ENCODE measurements at places on chromosomes 7 and 10. TPM values are rescaled to one million over a fixed set of nuclear protein-coding genes. Genes with fewer than 3 reads are reported as not detected.

CDK14 gene
- 26.8 TPM for total RNA-seq

DOCK1 gene
- 63.6 TPM for total RNA-seq

GRCh38 chr10:47247148-47248059, 52.6 kb upstream of the GDF10 start:
- no peak for DNase-seq

CPN1 gene
- not detected for total RNA-seq

HERPUD2 gene
- 44.1 TPM for total RNA-seq

GRCh38 chr7:29564496-29565223, 1.0 kb downstream of the PRR15 start:
- no peak for DNase-seq

GRCh38 chr10:54081950-54082349, 719.1 kb downstream of the PCDH15 start:
- DNase-seq, result no peak

DNA sequence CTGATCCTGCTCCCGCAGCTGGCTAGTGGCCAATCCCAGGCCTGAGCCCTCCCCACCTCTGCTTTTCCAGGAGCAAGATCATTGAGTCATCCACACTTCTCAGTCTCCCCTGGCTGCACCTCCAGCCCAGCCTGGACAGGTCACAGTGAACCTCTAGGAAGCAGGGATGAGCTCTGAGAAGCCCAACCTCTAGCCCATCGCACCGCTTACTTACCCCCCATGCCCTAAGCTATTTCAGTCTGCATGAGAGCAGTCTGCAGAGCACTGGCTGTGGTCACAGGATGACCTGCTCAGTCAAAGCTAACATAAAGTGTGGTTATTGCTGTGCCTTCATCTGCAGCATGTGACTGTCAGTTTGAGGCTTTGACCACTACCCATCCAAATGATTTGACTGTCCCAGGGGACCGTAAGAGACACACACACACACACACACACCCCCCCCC, 129.2 kb downstream of the SORBS1 start:
- DNase-seq, result no peak

PRPS1L1 gene
- total RNA-seq, result not detected

GRCh38 chr7:14085901-14086300, 96.4 kb upstream of the ETV1 start:
- DNase-seq, result no peak

DNA sequence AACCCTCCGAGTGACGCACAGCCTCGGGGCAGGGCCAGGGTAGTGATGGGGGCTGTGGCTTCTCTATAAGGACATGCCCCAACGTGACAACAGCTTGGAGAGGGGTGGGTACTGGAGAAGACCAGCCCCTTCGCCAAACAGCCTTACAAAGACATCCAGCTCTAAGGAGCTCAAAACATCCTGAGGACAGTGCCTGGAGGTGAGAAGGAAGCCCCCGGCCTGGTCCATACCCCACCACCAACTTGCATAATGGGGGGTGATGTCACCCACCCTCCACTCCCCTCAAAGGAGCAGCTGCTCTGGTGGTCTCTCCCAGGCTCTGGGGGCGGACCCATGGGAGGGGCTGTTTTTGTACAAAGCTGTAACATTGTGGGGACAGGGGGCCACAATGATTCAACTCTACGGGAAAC, 15.1 kb downstream of the PRSS2 start:
- DNase-seq, result no peak

GRCh38 chr10:119327096-119327745, 119.8 kb downstream of the GRK5 start:
- DNase-seq, result no peak

DNA sequence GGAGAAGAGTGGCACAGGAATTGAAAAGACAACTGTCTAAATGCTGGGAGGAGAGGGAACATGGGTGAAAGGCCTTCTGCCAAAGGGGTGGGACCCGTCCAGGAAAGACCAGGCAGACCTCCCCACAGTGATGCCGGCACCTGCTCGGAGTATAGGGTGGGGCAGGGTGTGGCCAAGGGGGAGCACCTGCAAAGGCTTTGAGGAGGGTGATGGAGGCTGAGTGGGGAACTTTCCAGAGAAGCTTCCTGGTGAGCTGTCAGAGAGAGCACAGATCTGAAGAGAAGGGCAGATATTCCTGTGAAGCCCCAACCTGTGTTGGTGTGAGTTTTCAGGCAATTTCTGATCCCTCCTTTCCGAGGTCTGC, 263.4 kb upstream of the GRB10 start:
- no peak for DNase-seq

OR9A2 gene
- 0.78 TPM for total RNA-seq

GRCh38 chr10:6507311-6507710, 72.8 kb downstream of the PRKCQ start:
- DNase-seq, result no peak

ADAM22 gene
- total RNA-seq, result 8.6 TPM

COBL gene
- total RNA-seq, result 18.1 TPM

DNA sequence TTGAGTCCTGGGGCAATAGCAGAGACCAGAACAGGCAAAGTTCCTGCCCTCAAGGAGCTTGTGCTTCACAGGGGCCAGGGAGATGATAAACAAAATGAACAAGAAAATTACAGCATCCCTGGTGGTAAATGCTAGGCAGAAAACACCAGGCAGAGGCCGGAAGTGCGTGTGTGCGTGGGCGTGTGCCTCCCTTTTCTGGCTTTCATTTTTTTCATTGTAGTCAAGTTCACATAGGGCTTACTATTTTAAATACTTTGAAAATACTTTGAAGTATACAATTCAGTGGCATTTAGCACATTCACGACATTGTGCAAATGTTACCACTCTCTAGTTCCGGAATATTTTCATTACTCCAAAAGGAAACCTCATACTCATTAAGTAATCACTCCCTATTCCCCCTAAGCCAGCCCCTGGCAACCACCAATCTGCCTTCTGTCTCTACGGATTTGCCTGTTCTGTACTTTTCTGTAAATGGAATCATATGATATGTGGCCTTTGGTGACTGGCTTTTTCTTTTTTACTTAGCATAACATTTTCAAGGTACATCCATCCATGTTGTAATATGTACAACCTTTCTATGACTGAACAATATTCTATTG, 88.1 kb upstream of the PDCD4 start:
- no peak for DNase-seq

IGFBP3 gene
- 235 TPM for total RNA-seq

DNA sequence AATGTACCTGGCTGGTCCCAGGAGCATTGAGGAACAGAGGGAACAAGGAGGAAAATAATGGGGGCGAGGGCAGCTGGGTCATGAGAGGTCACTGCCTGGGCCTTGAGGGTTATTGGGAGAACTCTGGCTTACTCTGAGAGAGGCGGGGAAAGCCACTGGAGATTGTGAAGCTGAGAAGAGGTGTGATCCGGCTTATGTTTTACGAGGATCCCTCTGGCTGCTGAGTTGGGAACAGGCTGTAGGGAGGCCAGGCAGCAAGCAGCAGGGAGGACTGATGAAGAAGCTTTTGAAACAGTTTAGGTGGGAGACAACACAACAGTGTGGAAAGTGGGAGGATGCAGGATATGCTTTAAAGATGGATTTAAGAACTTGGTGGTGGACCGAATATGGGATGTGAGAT, 87.3 kb downstream of the FANK1 start:
- no peak for DNase-seq

DNA sequence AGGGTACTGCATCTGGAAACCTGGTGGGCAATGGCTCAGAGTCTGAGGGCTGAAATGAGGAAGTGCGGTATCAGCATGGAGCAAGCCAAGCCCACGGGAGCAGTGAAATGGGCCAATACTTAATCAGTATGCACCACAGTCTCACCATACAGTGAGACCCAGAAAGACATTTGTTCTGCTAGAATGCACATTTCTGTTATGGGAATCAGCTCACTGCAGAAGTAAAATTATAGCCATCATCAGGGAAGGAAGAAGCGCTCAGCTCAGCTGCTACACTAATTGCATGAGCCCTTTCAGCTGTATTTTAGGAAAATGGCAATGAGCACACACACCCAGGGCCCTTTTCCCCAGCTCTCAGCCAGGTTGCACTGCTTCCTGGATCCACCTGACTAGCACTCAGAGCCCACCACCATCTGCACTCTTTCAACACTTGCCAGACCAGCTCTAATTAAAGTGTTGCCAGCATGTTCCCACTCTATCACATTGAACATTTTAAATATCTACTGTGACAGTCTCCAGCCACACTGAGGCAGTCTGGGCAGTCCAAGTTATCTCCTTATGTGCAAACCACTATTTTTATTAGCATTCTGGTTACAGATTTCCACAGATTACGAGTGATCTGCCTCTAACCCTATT, 44.2 kb upstream of the PIK3AP1 start:
- DNase-seq, result no peak

MYO1G gene
- total RNA-seq, result 0.84 TPM

DNA sequence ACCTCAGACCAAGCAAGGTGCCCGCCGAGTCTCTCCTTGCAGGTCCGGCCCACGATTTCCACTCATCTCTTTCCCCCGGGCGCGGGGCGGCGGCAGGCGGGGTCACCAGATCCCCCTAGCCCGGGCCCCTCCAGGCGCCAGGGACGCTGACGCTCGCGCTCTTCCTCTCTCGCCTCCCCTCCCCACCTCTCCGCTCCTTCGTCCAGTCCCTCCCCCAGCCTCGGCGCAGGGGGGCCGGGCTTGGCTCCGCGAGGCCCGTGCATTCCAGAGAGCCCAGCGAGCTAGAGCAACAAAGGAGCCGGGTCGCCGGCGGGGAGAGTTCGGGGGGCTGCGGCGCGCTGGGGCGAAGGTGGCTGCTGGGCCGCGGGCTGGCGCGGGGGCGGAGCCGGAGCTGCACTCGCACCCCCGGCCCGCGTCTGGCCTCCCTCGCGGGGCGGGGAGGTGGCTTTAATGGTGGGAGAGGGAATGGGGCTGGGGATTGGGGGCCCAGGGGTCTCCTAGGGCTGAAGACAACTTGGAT, at the start of gene SMO:
TSS of gene SMO (plus strand) at position 262 of the 520 bp plus-strand sequence. CDS start 519 bp downstream, outside the sequence.
- DNase-seq, result no peak

UCN3 gene
- not detected for total RNA-seq

TMEM184A gene
- total RNA-seq, result 0.66 TPM

PSD gene
- total RNA-seq, result 0.42 TPM

- no peak for DNase-seq
These were observed 467.0 kb upstream of the AKR1E2 start for GRCh38 chr10:4359003-4359402.

DNA sequence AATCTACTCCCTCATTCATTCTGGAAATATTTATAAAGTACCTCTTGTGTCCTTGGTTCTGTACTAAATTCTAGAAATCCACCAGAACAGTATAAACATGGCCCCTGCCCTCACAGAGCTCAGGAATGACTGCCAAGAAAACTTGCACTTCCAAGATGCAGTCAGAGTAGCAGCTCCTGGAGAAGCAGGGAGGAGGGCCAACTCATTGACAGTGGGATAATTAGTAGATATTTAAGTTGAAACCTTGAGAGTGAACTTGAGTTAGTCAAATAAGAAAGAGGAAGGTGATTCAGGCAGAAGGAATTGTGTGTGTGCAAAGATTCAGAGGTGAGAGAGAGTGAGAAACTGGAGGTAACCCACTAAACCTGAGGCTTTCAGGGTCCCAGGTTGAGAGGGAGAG, 182.2 kb upstream of the INHBA start:
- no peak for DNase-seq

WDFY4 gene
- total RNA-seq, result 5.0 TPM

DNA sequence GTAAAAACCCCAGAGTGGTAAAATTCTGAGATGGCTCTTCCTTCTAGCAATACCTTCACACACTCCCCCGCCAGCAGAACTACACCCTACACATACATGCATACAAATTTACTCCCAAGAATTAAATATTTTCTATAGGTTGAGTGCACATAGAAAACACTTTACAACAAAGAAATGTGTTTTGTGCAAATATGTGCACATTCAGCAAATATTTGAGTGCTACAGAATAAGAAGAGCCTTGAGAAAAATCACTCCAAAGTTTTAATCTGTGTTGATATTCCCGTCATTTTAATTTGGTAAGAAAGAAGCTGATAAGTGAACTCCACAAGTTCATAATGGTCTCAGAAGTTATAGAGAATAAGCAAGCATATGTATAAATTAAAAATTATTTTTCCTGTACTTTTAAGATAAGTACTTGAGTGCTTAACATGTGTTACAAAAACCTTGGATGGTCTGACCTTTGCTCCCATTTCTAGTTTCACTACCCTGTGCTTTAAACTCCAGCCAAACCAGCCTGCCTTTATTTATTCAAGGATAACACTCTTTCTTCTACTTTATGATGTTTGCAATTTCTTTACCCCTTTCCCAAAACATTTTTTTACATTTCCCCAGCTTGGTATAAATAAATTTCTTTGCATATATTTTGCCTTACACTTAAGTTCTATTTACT, 733.5 kb upstream of the LRRTM3 start:
- DNase-seq, result no peak

ASB13 gene
- 18.3 TPM for total RNA-seq

VAX1 gene
- not detected for total RNA-seq

- DNase-seq, result no peak
These were observed 55.4 kb upstream of the MET start for GRCh38 chr7:116616555-116617059.

NPFFR1 gene
- total RNA-seq, result 3.3 TPM

CUBN gene
- 38.5 TPM for total RNA-seq

DNA sequence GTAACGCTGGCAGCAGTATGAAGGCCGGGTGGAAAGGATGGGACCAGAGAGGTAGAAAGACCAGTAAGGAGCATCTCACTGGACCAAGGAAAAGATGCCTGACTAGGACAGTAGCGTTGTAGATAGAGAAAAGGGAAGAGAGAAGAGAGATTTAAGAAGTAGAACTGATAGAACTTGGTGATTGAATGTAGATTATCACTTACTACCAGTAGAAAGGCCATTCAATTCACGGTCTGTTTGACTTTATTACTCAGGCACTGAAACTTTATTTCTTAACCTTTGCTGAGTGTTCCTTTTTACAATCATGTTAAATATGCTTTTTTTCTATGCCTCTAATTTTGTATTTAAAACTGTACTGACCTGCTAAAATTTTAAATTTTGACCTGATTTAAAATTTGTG, 12.2 kb downstream of the MCU start:
- DNase-seq, result no peak
